ENCODE measurements at places on chromosomes 3 and 15.

- DNase-seq, result no peak
Measured at GRCh38 chr3:143124601-143125520, 5.3 kb downstream of the CHST2 start.

- DNase-seq, result no peak
Measured at GRCh38 chr3:14415501-14415900, 13.1 kb downstream of the SLC6A6 start.

- DNase-seq, result no peak
Measured at GRCh38 chr15:77505556-77505955, 84.9 kb downstream of the HMG20A start.

- DNase-seq, result no peak
Measured at GRCh38 chr3:115695090-115695489, 71.8 kb downstream of the GAP43 start.

DNA sequence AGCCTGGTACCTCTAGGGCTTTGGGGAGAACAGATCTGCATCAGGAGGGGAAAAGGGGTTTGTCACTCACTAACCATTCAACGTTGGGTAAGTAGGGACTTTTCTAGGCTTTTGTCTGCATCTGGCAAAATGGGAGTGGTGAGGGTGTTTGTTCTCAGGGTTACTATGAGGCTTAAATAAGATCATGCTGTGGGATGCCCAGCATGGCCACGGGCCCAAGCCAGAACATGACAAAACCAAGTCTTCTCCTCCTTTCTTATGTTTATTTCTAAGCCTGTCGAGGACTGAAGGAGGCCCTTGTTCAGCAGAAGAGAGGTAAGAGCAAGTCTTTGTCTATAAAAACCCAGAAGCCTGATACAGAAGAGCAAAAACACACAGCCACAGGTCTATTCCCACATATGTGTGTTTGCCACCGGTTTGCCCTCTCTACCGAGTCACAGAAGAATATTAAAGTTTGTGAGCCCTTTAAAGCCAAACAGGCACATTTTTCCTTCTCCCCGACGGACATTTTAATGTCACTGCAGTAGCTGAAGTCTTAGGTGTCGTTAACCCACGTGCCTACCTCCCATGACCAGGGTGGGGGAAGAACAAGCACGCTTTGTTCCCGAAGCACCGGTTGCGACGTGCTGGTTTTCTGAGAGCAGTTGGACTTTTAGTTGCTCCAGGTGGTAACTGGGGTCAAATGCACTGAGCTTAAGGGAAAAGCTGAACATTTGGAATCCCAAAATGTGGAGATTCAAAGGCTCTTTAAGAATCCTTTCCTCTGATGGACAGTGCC, 72.1 kb downstream of the NOX5 start:
- no peak for DNase-seq

DNA sequence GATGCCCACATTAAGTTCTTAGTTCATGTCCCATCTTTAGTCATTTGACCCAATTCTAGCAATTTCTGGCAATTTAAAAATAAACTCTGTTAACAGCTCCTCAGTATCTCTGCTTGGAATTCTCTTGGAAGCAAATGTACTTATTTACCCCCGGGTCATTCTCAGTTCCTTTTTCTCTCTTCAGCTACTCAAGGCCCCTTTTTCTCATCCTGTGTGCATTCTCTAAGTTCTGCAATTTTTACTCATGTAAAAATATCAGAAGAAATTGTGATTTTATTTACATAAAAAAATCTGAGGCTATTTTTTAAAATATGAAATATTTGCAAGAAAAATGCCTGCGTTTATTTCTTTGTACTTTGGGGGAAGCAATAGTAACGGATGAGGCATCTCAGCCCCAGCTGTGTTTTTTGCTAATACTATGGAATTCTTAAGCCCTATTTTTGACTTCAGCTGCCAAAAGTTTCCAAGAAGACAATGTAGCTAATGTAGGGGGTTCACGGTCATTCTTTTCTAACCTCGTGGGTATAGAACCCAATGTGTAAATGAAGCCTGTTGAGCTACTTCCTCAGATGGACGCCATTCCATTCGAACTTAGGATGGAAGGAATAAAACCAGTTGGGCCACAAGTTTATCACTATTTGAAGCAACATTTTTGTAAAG, 20.0 kb downstream of the CERS3 start:
- DNase-seq, result no peak

- DNase-seq, result peak; percentile 14
Measured at GRCh38 chr3:11476735-11477144, 167.0 kb downstream of the VGLL4 start.

DNA sequence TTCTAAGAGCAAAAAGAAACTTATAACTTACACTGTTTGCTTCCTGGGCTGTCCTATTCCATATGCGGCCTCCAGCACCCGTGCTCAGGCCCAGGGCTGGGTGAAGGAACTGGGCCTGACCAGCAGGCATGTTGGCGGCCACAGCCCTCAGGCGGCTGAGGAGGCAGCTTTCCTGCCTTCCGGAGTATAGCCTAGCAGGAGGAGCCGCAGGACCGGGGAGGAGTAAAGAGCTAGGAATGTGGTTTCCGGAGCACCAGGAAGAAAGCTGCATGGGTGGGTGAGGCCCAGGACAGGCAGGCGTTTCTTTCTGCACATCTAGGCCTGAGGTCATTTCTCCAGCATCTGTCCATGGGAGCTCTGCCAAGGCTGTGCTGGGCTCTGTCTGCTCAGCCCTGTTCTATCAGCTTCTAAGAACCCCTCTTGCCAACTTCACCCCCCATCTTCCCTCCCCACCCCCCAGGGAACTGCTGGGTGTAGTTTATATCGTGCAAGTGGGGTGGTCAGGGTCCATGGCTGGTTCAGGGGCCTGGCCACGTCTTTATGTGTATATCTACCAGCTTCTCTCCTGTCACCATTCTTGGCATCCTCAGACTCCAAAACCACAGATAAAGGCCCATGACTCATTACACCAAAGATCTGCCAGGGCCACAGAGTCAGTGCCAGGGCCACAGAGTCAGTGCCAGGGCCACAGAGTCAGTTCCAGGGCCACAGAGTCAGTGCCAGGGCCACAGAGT, 7.8 kb upstream of the KIF7 start:
- DNase-seq, result peak; percentile 88

DNA sequence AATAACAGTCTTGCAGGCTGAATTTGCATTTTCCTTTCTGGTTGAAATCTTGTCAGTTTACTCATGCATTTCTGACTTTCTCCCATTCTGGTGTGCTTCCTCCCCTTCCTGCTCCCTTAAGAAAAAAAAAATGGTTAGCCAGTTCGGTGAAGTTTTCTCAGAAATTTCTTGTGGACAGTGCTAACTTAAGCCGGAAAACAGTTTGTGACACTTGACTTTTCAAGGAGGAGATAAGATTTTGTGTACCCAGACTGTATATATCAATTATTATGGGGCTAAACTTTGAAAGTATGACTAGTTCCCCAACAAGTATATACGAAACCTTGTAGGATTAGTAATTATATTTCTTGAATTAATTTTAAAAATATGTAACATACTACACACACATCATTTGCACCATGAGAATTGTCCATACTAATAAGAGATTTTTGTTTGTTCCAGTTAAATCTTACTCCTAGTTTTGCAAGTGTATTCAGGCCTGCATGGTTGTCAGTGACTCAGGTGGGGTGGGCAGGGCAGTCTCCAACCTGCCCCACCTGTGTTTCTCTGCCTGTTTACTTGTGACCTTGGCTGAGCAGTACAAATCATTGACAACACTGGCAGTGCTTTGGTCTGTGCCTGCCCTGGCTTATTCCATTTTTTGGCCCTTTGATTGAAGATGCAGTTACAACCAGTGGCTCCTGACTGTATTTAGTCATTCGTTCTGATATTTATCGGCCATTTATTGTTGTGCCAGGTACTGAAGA, 19.1 kb downstream of the UBE2E1 start:
- DNase-seq, result no peak

- peak; percentile 58 for DNase-seq
Measured at GRCh38 chr3:184523825-184524615, 37.6 kb upstream of the EPHB3 start.

- DNase-seq, result no peak
Measured at GRCh38 chr3:108073764-108074431, 16.9 kb downstream of the CD47 start.

- no peak for DNase-seq
Measured at GRCh38 chr15:58909616-58910015, 23.9 kb downstream of the SLTM start.

DNA sequence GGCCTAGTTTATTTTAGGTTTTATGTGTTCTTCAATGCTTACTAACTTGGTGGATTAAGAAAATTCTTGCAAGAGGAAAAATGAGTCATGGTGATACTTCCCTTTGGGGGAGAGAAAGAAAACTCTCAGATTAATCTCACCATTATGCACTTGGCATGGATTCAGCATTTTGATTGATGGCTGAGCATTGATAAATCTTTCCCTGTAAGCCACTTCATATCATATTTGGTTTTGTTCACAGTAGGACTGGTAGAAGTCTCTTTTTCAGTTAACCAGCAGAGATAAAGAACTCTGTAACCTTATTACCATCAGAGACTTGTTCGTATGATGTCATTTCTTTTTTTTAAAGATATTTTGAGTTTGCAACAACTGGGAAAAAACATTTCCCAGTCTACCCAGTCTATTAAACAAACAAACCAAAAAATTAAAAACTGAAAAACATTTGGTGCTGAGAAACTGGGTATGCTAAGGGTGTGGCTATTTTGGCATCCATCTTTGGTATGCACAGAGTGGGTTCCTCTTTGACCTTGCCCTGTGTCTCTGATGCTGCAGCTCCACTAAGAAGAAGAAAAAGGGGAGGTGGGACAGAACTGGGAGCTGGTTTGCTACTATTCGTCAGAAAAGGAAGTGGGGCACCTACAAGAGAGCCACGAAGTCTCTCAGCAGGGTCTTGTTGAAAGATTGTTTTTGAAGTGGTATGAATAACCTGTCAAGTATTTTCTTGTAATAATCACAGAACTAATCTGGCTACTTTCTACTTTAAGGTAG, 17.2 kb downstream of the TMOD3 start:
- no peak for DNase-seq

DNA sequence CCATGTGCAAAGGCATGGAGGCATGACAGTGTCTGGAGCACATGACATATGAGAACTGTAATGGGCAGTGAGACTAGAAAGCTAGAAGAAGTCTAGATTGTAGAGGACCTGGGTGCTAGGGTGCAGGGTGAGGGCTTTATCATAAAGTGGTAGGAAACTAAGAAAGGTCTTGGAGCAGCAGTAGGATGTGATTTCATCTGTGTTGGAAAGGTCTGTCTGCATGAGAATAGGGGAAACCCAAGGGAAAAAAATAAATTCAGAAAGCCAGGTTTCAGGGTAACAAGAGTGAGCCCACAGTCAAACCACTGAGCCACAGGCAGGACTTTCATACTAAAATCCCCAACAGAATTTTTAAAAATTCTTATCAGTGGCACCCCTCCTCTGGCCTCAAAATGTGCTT, 54.5 kb downstream of the CCDC33 start:
- DNase-seq, result no peak

DNA sequence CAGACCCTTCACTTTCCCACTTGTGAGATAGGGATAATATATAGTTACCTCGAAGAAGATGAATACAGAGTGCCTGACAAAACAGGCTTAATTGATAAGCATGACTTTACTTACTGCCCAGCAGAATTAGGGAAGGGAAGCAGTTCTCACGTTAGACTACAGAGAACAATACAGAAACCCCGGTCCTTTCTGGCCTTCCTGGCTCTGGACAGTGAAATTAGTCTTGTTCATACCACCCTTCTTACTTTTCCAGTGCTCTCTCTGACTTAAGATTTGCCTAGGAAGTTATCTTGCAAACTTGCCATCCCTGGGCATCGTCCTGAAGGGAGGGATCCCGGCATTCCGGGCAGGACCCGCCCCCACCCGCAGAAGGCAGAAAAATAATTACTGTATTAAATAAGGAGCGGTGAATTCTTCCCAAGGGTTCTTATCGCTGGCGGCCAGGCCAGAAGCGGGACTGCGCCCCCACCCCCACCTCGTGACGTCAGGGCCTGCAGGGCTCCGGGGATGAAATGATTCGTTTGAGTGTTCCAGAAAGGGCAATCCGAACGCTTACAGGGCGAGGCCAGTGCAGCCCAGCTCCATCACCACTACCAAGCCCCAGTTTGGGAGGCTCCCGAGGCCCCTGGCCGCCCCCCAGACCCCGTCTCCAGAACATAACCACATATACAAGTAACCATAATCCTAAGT, 8.4 kb downstream of the SOX2 start:
- DNase-seq, result no peak

GRCh38 chr3:128503164-128503651, 10.2 kb upstream of the GATA2 start:
- no peak for DNase-seq

DNA sequence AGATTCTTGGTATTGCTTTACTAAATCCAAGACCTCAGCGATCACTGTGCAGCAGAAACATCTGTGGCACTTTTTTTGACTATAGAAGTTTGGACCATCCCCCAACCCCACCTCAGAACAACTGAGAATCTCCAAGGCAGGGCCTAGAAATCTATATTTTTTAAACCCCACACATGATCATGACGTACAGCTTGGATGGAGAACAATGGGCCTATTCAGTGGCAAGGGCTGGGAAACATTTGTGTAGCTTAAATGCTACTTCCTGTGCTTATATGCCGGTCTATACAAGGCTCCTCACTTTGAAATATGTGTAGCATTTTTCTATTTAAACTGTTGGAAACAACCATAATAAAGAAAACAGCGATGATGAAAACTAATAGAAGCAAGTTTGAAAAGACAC, 55.1 kb upstream of the SPRED1 start:
- DNase-seq, result peak; percentile 79
